T-helper 9 cell (primary cell): ENCODE measurements at places on chromosomes 1 and 21.

GRCh38 chr21:21481239-21481638 is 483.0 kb downstream of the NCAM2 start:
- no peak for DNase-seq

DNA sequence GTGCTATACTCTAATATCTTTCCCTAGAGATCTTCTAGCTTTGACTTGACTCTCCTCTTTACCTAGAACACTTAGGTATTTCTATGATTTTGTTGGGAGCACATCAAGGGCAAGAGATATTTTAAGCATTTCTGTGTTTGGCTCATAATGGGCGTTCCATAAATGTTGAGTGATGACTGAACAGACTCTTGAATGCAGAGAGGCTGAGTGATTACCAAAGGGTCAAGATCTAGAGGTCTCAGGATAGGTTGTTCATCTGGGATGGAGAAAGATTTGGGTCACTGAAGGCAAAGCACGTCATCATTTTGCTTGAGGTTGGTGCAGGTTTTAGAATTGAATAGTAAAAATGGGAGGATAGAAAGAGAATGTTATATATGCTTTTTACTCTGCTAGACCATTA is 705.4 kb upstream of the B3GALT2 start:
- no peak for DNase-seq

DNA sequence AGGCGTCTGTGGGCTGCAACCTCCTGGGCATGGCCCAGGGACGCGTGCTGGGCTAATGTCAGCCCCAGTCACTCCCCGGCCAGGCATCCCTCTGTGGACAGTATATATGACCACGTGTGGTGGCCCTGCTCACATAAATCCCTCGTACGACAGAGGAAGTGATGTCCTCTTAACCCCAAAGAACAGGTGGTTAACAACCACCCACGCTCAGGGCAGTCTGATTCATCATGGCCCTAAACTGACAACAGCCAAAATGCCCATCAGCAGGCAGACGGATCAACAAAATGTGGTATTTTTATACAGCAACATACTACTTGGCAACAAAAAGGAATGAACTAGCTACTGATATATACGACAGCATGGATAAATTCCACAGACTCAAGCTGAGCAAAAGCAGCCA is 51.0 kb downstream of the ECE1 start:
- no peak for DNase-seq

- DNase-seq = no peak
Measured at GRCh38 chr1:156368889-156369684, at the start of gene RHBG. Gene RHBG, plus strand, starts transcription at chr1:156369211. Its CDS starts 39 bp downstream, at chr1:156369250.

DNA sequence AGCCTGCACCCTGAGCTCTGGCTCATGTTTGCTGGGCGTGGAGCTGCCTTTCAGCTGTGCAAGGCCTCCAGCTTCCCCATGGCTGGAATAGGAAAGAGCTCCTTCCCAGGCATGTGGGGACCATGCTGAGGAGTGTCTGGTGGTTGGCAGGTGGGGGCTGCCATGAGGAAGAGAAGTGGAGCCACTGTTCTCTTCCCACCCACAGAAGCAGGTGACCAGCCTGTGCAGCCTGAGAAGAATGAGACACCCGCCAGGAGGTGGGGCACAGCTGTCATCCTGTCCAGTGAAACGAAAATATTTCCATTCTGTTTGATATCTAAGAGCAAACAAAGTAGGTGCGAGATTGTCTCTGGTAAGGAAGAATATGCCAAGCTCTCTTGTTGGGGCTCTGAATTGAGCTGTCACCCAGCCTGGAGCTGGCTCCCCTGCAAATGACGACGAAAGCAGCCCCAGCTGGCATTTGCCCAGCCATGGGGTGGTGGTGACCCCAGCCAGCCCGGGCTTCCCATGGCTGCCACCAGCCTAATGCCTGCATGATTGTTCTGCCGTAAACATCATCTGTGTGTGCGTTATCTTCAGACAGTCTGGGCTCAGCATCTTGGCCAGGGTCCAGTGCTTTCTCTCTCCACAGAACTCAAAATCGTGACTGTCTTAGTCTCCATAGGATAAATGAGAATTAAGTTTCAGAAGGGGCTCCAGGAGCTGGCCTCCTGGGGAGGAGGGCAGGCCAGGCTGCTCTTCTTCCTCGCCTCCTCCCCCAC is 429.8 kb upstream of the VAMP3 start:
- DNase-seq = no peak

DNA sequence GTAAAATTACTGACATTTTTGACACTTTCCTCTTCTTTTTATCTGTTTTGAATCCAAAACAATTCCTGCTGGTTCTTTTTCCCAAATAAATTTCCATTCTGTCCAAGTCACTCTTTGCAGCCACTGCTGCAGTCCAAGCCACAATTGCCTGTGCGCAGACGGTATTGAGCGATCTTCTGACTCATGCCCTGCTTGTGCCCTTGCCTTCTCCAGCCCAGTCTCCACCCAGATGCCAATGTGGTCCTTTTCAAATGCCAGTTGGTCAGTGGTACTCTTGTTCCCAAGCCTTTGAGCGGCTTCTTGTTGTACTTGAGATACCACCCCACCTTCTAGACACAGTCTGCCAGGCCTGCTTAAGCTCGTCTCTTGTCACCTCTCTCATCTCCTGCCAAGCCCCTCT is 78.9 kb downstream of the CAMTA1 start:
- no peak for DNase-seq

GRCh38 chr1:148373192-148373925 is 109.7 kb downstream of the PPIAL4G start:
- DNase-seq = no peak

DNA sequence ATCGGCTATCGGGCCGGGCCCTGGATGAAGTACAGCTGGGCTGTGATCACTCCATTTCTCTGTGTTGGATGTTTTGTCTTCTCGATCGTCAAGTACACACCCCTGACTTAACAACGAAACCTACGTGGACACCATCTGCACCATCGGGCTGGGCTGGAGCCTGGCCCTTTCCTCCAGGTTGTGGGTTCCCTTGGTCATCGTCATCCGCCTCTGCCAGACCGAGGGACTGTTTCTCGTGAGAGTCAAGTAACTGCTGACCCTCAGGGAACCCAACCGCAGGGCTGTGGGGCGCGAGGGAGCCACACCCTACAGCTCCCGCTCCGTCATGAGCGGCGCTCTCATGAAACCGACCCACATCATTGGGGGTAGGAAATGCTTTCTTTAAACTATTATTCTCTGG is 842.4 kb upstream of the TMPRSS15 start:
- DNase-seq = no peak

DNA sequence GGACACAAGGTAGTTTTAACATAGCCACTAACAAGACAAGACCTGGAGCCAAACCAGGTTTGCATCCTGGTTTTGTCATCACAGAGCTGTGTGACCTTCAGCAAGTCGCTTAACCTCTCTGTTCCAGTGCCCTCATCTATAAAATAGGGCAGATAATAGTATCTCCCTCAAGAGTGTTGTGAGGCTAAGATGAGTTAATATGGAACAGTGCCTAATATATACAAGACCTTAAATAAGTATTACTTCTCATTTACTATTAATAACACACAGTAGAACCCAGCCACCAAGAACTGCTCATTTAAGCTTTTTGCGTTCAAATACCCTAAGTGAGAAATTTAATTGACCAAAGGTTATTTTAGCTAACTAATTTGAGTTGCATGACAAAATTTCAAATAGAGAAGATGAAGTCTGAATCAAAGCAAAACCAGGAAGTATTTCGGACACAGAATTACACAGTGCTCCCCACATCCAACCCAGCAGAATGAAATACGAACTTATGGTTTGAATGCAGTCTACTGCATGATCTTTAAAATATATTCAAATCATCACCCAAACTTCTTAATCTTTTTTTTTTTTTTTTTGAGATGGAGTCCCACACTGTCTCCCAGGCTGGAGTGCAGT is 123.9 kb upstream of the KRTAP19-8 start:
- no peak for DNase-seq

DNA sequence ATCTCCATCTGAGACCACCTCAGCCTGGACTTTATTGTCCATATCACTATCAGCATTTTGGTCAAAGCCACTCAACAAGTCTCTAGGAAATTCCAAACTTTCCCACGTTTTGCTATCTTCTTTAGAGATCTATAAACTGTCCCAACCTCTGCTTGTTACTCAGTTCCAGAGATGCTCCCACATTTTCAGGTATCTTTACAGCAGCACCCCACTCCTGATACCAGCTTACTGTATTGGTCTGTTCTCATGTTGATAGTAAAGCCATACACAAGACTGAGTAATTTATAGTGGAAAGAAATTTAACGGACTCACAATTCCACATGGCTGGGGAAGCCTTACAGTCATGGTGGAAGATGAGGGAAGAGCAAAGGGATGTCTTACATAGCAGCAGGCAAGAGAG is 465.4 kb upstream of the PBX1 start:
- no peak for DNase-seq

DNA sequence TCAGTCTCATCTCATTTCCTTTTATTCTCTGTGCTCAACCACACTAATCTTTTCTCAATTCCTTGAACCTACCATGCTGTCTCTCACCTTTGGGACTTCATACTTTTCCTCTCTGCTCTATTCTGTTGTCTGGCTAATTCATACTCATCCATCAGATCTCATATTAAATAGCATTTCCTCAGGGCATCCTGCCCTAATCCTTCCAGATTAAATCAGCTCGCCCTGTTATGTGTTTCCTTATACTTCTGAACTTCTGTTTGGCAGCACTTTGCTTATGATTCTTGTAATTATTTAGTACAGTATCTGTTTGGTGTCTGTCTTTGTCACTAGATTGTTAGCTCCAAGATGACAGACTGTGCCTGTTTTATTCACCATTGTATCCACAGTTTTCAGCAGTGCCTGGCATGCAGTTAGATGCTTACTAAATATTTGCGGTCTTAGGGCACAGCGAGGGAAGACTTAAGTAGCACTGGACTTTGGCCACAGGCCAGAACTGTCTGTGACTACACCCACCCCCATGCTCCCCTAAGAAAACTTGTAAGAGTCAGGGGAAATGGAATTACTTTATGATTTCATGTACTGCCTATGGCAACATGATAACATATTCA is 9.9 kb upstream of the CAP1 start:
- DNase-seq = no peak
